ENCODE measurements at places on chromosomes 13 and 19.

- no peak for DNase-seq
Measured at GRCh38 chr13:46104868-46105267, at the start of gene CPB2. CPB2 (minus strand) TSS chr13:46105033; CDS start chr13:46105009, 24 bp downstream.

GRCh38 chr13:110006304-110006703 lies 219.9 kb upstream of the IRS2 start:
- no peak for DNase-seq

- DNase-seq, result no peak
Measured at GRCh38 chr19:44745341-44745831, 3.1 kb upstream of the BCL3 start.

- DNase-seq, result no peak
Measured at GRCh38 chr19:51766461-51766860, 5.5 kb downstream of the FPR2 start.

GRCh38 chr19:32404213-32404932 lies 1.2 kb upstream of the DPY19L3 start:
- DNase-seq, result no peak

DNA sequence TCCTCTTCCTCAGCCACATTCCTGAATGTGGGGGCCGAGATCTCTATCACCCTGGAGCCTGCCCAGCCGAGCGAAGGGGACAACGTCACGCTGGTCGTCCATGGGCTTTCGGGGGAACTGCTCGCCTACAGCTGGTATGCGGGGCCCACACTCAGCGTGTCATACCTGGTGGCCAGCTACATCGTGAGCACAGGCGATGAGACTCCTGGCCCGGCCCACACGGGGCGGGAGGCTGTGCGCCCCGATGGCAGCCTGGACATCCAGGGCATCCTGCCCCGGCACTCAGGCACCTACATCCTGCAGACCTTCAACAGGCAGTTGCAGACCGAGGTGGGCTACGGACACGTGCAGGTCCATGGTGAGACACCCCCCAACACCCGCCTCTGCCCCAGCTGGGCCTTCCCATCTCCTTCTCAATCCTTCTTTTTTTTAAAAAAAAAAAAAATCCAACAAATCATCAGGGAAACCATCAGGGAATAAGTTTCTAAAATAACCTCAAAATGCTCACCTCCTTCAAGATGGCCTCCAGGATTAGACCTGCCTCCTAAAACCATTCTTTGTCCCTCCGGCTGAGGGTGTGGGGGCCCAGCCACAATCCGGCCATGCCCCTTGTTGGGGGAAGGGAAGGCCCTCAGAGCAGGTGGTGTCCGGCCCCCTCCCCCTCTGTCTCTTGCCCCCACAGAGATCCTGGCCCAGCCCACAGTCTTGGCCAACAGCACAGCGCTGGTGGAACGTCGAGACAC lies 4.6 kb downstream of the CEACAM16 start:
- no peak for DNase-seq

GRCh38 chr19:27896091-27896490 lies 1316.9 kb downstream of the UQCRFS1 start:
- no peak for DNase-seq

DNA sequence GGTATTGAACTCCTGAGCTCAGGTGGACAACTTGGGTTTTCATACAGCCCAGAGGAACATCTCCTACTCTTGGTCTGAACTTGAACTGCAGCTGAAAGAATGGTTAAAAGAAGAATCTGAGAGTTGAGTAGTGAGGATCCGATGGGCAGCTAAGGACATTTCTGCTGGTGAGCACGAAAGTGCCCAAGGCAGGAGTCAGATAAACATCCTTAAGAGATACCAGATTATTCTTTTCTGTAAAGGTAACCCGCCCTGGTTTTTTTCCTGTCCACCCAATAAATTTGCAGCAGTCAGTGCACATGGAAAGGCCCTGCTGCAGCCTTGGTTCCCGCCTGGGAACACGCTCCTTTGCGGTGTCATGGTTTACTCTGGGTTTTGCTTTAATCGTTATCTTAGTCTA lies 78.4 kb upstream of the ARHGEF7 start:
- DNase-seq, result no peak

- DNase-seq, result no peak
Measured at GRCh38 chr13:113895436-113895835, 31.6 kb upstream of the GAS6 start.

DNA sequence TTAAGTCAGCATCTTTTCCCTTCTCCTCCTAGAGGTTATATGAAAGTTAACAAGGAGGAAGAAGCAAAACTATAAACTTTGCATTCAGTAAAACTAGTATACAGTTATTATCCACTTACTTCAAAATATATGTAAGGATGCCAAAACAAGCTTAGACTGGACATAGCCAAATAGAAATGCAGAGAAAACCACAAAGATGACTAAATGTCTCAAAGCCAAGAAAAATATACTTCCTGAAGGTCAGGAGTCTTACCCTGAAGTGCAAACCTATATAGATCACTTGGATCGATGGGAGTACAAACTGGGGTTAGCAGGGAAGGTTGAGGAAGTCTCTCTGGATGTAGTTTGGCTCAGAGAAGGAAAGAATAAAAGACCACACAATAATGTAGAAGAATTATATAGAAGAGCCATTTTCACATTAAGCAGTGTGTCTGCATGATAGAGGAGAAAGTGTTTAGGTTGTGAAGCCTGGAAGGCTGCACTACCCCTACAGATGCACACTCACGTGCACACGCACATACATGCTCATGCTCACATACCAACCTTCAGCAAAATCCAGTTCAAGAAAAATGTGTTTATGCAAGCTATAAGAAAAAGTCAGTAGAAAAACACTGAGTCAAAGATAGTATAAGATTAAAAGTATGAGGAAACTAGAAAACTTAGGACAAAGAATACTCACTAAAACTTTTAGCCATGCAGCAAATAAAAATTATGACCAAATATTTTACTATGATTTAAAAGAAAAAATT lies 112.1 kb upstream of the RXFP2 start:
- no peak for DNase-seq

DNA sequence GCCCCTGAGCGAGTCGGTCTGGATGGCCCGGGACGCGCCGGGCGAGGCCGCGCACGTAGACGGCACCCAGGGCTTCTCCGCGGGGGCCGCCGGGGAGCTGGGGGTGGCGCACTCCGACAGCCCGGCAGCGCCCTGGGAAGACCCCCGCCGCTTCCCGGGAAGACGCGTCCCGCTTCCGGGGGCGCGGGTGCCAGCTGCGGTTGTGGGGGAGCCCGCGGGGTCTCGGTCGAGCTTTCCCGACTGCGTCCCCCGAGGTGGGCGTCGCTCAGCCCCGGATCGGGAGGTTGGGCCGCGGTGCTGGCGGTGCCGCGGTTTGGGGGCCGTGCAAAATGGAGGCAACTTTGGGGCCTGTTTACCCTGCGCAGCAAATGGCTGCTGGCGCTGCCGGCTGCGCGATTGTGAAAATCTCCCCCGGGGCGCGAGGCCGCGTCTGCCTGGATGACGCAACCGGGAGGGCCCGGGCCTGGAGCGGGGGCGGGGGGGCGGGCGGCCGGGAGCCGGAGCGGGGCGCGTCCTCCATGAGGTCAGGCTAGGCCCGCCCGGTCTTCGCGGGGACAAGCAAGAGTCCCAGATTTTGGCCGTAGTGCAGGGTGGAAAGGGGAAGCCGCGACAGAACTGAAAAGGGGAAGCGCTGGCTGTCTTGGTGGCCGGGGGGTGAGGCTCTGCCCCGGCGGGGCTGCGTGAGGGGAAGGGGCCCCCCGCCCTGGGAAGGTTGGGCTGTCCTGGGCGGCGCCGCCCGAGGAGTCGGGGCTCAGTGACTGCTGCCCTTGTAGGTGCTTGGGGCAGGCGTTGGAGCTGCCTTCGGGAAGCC lies 11.3 kb downstream of the PEAK3 start:
- peak; percentile 26 for DNase-seq

GRCh38 chr13:32476021-32476731 lies 48.2 kb upstream of the N4BP2L1 start:
- DNase-seq, result no peak

DNA sequence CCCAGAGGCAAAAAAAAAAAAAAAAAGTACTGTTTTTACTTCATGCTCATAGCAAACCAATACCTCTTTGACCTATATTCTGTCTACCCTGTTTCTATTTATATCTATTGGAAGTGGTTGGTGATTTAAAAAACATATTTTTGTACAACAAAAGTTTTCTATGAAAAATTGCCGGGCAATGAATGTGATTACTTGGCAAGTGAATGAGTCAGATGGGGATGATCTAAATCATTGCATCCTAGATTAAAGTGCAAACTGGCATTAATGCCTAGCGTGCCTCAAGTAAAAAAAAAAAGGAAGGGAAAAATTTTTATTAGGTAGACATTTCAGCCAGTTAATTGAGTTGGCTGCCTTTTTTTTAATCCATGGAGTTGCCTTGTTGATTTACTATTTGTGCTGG lies 500.6 kb downstream of the KCTD12 start:
- no peak for DNase-seq

GRCh38 chr13:108963846-108964600 lies 334.6 kb downstream of the MYO16 start:
- DNase-seq, result no peak

- no peak for DNase-seq
Measured at GRCh38 chr19:52188822-52189734, 774 bp upstream of the PPP2R1A start.

DNA sequence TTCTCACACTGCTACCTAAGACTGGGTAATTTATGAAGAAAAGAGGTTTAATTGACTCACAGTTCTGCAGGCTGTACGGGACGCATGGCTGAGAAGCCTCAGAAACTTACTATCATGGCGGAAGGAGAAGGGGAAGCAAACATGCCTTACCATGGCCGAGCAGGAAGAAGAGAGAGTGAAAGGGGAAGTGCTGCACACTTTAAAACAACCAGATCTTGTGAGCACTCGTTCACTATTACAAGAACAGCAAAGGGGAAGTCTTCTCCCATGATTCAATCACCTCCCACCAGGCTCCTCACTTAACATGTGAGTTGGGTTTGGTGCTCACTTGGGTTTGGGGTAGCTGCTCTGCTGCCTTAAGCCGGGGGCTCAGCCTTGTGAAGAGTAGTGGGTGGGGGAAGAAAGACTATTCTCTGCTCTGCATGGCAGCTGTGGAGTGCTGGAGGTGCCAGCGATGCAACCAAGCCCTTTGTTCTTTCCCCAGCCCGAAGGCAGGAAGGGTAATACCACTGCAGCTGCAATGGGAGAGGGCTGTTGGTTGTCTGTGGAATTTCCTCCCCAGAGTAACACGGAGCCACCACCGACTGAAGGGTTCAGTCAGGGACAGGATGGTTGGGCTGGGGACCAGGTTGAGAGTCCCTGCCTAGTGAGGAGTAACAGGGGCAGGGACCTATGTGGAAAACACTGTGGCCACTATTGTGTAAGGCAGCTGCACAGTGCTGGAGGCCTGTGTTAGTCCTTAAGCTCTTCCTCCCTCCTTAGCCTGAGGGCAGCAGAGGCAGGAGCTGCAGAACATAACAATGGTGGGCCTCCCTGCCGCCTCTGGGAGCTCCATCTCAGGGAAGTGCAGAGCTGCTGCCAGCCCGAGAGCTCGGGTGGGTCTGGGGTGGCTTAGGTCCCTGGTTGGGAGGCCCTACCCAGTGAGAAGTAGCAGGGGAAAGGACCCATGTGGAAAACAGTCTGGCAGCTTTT lies 1262.5 kb downstream of the EFNB2 start:
- no peak for DNase-seq

DNA sequence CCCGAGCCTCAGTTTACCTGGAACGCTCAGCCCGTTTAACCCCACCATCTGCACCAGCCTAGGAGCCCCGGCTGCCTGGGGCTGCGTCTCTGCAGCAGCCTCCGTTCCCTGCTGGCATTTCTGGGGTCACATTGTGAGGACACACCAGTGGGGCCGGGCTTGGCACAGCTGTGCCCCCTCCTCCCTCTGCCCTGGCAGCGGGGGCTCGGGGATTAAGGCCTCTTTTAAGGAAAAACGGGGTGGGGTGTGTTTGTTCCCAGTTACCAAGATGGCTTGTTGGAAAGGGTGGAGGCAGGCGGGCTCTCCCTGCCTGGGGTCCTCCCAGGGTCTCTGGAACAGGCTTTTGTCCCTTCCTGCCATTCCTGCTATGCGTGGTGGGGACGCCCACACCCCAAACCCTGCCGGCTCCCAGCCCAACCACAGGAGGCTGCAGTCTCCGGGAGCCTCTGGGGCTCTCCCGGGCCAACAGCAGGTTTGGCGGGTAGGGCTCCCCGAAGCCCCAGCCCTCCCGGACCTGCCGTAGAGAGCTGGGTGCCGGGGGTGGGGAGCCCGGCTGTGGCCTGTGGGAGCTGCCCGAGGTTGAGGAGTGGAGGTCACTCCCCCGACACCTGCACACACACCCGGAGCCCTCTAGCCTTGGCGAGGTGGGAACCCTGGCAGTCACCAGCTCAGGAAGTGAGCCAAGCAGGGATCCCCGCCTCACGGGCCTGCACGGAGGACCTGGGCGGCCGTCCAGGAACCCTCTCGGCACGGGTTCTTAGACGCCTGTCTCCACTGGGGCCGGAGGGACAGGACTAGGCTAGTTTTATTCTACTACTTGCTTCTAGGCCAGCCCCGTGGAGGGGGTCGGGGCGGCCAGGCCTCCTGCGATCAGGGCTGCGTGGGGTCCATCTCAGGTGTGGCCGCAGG lies 36.9 kb downstream of the GADD45B start:
- no peak for DNase-seq

DNA sequence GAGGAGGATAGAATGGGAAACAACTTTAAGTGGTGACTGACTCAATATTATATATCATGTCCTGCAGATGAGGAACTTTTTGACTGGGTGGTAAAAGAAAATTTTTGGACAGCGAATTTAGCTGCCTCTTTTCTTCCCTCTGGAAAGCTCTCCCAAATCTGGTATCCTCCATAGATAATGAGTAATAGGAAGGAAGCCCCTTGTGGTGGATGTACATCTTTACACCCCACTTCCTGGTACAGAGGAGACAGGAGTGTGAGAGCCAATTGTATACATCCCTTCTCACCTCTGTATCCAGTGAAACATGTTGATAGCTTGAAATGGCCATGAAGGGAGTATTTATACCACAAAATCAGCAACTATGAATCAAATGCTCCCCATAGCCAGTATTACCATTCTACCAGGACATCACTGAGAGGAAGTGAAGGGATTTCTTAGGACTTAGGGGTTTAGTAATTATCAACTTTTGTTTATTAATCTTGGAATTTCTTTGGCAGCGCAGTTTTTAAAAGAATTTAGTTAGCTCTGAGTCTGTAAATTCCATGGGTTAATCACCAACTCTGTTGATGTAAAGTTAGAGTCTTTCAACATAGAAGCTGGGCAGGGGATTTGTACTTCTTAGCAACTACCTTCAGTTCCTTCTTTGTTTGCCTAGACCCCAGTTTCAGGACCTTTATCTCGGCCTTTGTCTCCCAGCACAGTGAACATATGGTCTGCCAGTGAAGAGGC lies 17.0 kb upstream of the TDRD3 start:
- no peak for DNase-seq

GRCh38 chr13:25783601-25784024 lies 268.2 kb downstream of the SHISA2 start:
- no peak for DNase-seq

GRCh38 chr13:42650506-42650905 lies 76.6 kb downstream of the TNFSF11 start:
- DNase-seq, result no peak

Data from GM04503 (cell line).